CD4-positive, alpha-beta T cell treated with Interleukin-17A for 4 hours (primary cell): ENCODE measurements at places on chromosomes 12 and 14.

- no peak for DNase-seq
Observed at GRCh38 chr14:100703386-100704220, 23.1 kb upstream of the DLK1 start.

DNA sequence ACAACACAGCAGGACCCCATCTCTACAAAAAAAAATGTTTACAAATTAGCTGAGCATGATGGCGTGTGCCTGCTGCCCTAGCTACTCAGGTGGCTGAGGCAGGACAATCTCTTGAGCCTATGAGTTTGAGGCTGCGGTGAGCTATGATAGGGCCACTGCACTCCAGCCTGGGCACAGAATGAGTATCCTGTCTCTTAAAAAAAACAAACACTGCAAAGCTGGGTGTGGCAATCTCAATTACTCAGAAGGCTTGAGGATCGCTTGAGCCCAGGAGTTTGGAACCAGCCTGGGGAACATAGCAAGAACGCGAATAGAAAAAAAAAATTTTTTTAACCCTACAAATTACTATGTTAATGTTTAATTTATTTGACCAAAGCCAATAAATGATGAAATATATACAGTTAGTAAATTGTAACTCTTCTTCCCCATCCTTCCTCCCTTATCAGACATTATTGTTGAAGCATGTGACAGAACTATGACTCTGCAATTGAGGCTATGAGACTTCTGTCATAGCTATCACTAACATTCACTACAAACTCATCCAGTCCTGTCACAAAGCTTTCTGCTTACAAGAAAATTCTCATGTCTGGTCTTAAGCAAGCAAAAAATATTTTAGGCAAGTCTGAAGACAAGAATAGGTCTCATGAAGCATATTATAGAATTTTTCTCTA, 9.8 kb downstream of the BTBD7 start:
- no peak for DNase-seq

DNA sequence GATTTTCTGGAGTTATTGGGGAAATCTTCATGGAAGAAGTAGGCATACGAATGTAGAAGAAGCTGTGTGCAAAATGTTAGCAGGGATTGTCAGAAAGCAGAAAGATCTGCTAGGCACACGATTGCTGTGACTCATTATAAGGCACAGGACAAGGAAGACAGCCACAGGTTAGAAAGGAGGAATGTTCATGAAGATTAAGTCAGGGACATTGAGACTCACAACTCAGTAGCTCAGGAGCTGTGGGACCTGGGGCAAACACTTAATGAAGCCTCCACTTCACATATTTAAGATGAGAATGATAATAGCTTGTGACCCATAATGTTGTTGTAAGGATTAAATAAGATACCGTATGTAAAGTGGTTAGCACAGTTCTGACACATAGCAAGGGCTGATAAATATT, 26.6 kb upstream of the RTRAF start:
- no peak for DNase-seq

- DNase-seq = no peak
Observed at GRCh38 chr14:63470962-63471793, 72.0 kb downstream of the PPP2R5E start.

- no peak for DNase-seq
Observed at GRCh38 chr12:49187184-49187583, 1.7 kb downstream of the TUBA1A start.

DNA sequence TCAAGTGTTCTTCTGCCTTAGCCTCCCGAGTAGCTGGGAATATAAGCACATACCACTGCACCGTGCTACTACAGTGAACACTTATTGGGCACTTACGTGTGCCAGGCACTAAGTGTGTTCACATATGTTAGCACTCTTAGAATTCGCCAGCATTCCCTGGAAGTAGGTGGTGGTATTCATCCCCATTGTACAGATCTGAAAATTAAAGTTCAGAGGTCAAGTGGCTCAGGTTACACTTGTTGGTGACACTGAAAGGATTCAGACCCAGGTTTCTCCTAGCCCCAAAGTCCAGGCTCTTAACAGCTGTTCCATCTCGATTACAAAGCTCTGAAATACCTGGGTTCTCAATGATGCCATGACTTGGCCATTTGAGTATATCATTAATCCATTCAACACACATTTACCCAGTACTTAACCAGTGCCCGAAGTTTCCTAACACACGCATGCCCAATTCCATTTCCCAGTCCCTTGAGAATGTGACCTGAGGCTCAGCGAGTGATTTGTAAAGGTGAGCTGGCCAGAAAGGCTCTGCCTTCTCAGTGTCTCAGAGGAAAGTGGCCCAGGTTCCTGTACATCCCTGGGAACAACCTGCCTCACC, 4.8 kb downstream of the MVK start:
- DNase-seq = no peak

- DNase-seq = no peak
Observed at GRCh38 chr12:101747697-101748096, 8.4 kb upstream of the SYCP3 start.

GRCh38 chr12:92107621-92108131, 38.0 kb downstream of the BTG1 start:
- no peak for DNase-seq

GRCh38 chr12:14452865-14453264, 87.4 kb downstream of the ATF7IP start:
- DNase-seq = no peak

GRCh38 chr12:101927036-101927435, 49.7 kb downstream of the DRAM1 start:
- DNase-seq = no peak

DNA sequence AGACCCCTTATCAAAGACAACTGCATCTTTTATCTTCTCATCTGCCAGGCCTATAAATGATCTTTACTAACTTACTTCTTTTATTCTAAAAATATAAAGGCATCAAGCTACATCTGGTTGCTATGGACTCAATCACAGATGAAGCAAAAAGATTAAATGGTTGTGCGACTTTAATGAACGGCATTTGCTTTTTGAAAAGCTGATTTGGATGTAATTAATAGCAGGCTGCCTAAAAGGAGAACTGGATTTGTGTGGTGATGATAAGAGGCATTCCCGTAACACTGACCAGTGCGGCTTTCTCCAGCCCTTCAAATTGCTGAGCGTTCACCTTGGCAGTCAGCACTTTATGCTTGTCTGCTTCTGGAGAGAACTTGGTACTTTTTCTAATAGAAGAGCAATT, 103.8 kb downstream of the ARMH4 start:
- no peak for DNase-seq

- no peak for DNase-seq
Observed at GRCh38 chr12:8950221-8950527, 729 bp upstream of the M6PR start.

DNA sequence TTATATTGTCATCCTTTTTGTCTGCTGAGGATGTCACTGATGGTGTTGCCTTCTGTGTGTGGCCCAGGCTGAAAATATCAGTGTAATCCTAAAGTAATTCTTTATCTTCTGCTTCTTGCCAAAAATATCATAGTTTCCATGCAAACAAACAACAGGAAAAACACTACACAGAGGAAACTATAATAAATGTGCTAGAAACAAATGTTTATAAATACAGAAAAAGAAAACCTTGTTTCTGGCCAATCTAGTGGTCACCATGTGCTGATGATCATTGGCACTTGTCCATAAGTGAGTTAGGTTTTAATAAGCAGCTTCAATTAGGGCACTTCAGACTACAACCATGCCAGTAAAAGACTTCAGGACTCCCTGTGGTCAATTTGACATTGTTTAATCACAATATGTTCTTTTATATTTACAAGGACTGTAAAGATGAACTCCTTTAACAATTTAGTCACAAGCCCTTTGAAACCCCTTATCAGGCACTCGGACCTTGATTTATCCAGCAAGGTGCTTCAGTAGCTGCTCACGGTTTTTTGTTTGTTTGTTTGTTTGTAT, 124.8 kb downstream of the TMTC3 start:
- DNase-seq = no peak

- DNase-seq = no peak
Observed at GRCh38 chr12:64082866-64083268, 139.2 kb downstream of the KICS2 start.

DNA sequence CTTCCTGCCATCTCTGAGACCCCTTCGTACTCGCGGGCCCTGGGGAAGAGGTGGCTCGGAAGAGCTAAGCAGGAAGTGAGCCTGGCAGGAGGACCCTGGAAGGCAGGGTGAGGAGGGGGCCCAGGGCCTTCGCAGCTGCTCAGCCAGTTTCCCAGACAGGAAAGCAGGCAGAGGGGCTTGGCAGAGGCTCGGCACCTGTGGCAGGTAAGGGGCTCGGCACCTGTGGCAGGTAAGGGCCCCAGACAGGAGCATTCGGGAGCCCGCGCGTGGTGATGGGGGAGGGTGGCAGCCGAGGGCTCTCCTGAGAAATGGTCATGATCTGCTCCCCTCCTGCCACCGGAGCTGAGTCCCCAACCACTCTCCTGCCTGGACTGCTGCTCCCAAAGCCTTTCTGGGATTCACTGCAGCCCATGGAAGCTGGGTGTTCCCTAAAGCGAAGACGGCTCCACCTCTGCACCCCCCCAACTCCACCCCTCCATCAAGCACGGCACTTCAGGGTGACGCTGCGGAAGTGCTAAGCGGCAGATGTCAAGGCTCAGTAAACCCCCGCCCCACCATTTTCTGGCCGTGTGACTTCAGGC, 63.2 kb downstream of the PRIMA1 start:
- DNase-seq = no peak

DNA sequence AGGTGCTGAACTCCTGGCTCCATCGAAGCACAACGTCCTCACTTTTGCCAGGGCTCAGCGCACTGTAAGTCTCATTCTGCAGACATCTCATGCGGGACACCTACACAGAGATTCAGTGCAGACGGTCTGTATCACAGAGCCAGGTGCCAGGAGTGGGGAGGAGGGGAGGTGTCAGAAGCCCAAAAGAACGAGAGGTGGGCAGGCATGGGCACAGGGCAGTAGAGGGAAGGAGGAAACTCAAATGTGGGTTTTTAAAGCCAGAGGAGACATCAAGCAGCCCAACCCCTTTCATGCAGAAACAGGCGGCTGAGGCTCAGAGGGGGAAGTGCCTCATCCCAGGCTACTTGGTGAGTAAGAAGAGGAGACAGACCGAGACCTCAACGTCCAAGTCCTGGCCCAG, 2.5 kb upstream of the LPAR5 start:
- DNase-seq = no peak

- DNase-seq = no peak
Observed at GRCh38 chr12:32922546-32923297, 26.1 kb upstream of the PKP2 start.

DNA sequence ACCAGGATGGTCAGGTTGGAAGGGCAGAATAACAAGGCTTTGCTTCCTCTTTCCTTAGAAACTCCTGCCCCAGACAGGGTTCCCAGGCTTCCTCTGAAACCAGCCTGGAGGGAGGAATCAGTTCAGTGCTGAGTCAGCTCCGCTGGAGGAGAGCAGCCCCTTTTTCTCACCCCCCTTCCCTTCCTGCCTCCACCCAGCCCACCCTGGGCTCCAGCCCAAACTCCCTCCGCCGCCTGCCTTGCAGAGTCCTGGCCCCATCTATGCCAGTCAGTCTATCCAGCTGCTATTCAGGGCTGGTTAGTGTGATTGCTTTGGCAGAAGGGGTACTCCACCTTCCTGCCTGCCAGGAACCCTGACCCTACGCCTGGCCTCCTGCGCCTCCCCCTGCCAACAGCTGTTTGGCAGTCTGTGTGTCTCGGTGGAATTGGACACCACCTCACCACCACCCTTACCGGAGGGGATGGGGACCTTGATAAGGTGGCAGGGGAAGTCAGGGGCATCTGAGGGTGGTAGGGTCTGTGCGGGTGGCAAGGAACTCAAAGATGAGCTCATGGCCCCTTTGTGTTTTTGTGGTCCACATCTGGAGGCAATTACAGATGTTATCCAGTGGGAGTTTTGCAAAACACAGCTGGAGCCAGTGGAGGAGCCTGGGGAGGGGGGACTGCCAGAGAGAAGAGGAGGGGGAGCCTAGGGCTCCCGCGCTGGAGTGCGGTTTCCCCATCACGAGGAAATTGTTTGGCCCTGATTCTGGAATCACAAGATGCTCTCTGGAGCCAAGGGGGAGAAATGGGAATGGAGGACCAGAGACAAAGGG, 12.2 kb downstream of the MMP14 start:
- no peak for DNase-seq

GRCh38 chr12:124399622-124400021, 104.7 kb downstream of the RFLNA start:
- DNase-seq = peak; percentile 51

DNA sequence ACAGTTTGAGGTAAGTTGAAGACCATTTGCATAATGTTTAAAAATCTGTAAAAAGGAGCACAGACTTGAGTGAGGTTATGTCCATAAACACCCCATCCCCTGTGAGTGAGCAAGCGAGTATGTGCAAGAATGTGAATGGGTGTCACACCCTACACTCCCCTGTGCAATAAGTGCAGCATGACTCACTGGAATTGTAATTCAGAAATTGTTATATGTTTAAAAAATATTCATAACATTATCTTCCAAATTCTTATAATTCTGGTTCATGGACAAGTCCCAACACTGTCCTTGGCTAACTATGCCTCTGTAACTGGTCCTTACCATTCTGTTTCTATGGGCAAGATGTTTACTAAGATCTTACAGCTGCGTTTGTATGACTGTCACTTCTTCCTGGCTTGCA, 207.8 kb upstream of the FAR2 start:
- no peak for DNase-seq

- peak; percentile 92 for DNase-seq
Observed at GRCh38 chr14:93184391-93185348, at the start of the genes LYSET and MOAP1. Gene LYSET (plus strand): TSS chr14:93185317. CDS start chr14:93185406, 89 bp downstream. Gene MOAP1 (minus strand): TSS chr14:93184897. CDS start chr14:93184242, 655 bp downstream.

DNA sequence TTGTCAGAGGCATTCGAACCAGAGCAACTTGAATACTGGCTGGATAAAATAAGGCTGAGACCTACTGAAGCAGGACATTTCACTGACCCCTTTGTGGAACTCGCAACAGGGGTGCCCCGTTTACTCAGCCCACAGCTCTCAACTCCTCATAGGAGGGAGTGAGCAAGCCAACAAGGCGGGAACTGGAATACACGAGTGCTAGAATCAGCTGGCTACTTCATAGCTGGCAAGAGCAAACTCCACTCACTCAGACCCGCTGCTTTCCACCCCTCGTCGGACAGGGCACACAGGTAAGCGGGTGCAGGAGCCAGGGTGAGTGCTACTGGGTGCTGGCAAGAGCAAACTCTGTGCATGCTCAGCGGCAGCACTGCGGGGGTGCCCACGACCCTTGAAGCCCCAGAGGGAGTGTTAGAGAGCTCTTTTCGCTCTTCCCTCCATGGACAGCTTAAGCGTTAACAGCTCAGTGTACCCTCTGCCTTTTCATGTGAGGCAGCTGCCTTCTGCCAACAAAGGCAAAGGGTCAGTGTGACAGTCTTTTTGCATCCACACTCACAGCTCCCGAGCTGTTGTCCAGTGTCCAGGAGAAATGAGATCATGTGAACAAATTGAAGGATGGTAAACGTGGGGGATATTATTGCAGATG, 15.7 kb downstream of the CAPZA3 start:
- no peak for DNase-seq
